ENCODE measurements at places on chromosomes 1 and 21.

GRCh38 chr1:40753142-40753882 lies 30.3 kb upstream of the KCNQ4 start:
- no peak for DNase-seq

GRCh38 chr1:229570891-229571516 lies 12.5 kb upstream of the ABCB10 start:
- no peak for DNase-seq

- no peak for DNase-seq
Observed at GRCh38 chr21:33998402-33998801, 75.0 kb upstream of the MRPS6 start.

DNA sequence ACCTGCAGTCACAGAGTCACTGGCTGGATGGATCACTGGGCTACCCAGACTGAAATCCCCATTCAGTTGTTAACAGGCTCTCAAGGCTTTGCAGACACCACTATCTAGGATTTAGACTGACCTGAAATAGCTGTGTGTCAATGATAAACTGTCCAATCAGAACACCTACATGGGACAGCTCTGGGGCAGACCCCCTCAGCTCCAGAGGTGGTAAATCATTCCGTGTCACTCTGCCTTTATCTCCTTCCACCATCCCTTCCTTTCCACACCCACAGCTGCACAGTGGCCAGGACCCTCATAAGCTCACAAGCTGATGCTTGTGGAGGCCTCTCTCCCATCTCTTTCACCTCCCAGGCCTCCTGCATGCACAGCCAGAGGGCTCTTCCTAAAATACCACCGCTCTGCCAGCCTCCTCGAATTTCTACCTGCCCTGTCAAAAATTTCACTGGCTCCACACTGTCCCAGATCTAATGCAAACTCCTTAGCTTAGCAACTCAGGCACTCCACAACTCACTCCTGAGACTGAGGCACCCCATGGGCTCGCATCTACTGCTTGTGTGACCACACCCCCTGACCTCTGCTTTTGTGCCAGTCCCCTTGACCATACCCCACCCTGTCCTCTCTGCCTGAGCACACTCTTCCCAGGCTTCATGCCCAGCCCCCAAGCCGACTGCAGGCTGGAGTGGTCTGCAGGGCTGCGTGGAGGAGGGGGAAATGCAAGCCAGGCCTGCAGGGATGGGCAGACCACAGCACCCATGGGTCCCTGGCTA lies 5.8 kb downstream of the CAPZB start:
- no peak for DNase-seq

GRCh38 chr1:98496256-98496995 lies 165.1 kb upstream of the SNX7 start:
- DNase-seq, result no peak

DNA sequence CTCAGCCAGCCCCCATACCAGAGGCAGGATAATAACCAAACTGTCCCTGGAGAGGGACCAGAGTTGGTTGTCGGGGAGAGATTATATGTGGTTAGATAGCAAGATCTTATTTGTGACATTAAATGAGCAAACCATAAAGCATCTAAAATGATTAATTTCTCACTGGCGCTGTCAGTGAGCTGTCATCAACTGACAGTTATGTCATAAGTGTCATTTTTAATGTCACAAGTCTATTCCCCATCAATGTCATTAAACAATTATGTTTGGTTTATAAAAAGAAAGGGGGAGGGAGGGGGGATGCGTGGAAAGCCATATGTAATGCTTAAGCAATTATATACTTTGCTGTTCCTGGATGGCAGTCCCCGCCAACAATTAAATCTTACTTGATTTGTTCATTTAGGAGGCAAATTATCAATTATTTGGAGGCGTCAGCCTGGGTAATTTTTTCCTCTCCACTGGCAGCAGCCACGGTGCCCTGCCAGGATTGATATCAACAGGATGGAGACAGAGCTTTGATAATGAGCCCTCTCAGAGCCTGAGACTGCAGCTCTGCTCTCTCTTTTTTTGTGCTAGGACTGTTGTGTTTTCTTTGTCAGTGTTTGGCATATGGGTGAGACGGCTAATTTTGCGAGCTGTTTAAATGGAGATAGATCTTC lies 333.6 kb upstream of the CAMK1G start:
- no peak for DNase-seq

GRCh38 chr1:74596717-74597116 lies 76.9 kb downstream of the ERICH3 start:
- no peak for DNase-seq

GRCh38 chr1:114550336-114550735 lies 31.1 kb downstream of the BCAS2 start:
- no peak for DNase-seq

GRCh38 chr1:173503391-173503790 lies 26.3 kb downstream of the PRDX6 start:
- DNase-seq, result no peak

GRCh38 chr1:66576645-66577044 lies 42.7 kb downstream of the SGIP1 start:
- no peak for DNase-seq

DNA sequence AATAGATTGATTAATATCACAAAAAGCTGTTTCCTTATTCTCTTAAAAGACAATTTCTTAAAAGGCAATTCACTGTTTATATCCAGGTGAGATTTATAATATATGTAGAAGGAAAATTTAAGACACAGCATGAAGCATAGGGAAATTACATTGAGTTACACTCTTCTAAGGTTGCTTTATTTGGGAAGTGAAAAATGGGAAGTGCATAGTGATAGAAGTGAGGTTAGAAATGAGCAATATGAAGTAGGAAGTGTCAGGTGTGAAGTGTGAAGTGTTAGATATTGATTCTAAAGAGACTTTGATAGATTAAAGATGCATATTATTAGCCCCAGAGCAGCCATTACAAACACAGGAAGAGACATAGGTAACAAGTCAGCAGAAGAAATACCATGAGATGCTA lies 40.3 kb downstream of the FH start:
- no peak for DNase-seq

DNA sequence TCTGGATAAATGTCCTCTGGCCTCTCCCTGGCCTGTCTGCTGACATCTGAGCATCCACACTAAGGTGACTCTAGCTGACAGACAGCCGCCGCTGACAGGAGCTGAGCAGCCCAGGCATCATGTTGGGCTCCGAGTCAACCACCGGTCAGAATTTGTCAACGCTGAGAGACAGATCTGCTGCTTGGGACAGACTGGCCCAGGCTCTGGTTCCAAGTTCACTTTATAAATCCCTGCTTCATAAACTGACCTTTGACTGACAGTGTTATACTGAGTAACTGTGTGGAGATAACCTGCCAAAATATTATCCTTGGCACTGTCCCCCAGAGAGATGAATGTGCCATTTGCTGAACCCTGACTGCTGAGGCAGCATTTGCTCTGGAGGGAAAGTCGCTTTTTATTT lies 616.7 kb downstream of the NPHP4 start:
- DNase-seq, result no peak

- DNase-seq, result no peak
Observed at GRCh38 chr1:228226141-228226874, 18.5 kb downstream of the OBSCN start.

DNA sequence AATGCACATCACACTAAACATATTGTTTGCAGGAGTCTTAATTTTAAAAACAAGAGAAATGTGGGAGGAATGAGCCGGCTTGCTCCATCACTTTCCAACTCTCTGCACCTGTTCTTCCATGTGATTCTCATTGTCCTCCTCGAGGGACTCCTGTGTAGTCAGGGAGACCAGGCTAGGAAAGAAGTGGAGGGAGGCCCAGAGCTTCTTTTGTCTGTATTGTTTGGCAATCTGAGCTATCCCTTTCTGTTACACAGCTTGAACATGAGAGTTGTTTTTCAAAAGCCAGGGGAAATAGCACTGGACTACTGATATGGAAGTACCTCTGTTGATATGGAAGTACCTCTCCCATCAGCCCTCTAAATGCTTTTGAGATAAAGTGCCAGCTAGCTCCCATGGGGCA lies 18.8 kb upstream of the LRRC8D start:
- no peak for DNase-seq

- DNase-seq, result no peak
Observed at GRCh38 chr1:94974241-94974640, 47.3 kb upstream of the CNN3 start.

- DNase-seq, result no peak
Observed at GRCh38 chr1:7857985-7858384, 5.1 kb upstream of the UTS2 start.

DNA sequence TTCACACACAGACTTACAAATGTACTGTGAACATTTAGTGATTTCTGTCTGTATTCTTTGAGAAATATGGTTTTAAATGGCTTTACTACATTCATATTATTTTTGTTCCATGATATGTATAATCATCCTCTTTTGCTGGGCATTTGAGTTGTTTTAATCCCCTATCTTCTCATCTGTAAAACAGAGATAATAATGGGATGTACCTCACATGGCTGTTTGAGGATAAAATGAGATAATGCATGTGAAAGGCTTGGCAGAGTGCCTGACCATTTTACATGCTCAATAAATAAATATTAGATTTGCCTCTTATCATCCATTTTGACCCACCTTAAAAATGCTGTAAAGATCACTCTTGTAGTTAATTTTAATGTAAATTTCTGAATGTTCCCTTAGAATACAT lies 197.2 kb downstream of the C1orf94 start:
- DNase-seq, result no peak

- no peak for DNase-seq
Observed at GRCh38 chr1:29569971-29570634, 333.8 kb downstream of the PTPRU start.

GRCh38 chr1:158163000-158163947 lies 17.4 kb upstream of the CD1D start:
- DNase-seq, result no peak

DNA sequence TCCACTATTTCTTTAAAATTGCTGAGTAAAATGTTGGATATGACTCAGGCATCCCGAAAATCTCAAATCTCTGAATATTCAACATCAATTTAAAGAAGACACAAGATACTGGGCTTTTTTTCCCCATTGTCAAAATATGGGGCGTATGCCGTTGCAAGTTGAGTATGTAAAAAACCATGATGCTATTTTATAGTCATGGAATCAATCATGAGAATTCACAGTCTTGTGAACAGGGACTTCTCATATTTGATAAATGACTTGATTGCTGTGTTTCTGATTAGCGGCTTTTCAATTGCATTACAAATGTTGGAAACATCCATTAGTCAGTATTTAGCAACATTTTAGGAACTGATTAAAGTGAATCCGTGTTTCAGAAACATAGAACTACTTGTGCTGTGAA lies 45.3 kb downstream of the SETD4 start:
- DNase-seq, result no peak

DNA sequence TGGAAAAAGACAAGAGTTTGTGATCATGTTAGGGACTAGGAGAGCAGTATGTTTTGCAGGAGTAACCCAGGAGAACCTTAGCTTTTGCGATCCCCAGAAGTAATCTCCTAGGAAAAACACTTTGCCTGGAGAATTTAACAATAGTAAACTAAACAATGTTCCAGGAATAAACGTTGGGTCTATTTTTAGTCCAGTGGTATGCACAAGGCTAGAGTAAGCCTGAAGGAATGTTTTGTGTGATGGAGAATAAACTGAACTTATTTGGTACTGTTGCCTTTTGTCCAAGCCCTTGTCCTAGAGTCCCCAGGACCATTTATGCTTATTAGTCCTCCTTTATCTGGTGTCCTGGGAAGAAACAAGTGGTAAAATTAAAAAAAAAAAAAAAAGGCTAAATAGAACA lies 28.7 kb upstream of the RGS5 start:
- DNase-seq, result no peak

DNA sequence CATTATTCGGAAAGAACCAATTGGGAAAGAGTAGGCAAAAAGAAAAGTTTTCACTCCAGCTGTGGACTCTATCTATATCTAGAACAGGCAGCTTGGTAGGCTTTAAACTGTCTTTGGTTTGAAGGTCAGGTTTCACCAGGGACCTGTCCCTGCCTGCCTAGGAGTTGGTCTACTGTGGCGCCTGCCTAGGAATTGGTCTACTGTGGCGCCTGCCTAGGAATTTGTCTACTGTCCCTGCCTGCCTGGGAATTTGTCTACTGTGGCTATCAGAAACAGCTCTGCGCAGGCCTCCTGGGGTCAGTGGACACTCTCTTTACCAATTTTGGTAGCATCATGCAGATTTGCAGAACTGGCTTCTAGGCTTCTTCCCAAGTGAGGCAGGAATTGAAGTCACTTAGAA lies 13.8 kb downstream of the USP25 start:
- no peak for DNase-seq

GRCh38 chr1:3258386-3259003 lies 189.5 kb downstream of the PRDM16 start:
- DNase-seq, result no peak

GRCh38 chr1:238674316-238674715 lies 712.1 kb upstream of the CHRM3 start:
- no peak for DNase-seq

DNA sequence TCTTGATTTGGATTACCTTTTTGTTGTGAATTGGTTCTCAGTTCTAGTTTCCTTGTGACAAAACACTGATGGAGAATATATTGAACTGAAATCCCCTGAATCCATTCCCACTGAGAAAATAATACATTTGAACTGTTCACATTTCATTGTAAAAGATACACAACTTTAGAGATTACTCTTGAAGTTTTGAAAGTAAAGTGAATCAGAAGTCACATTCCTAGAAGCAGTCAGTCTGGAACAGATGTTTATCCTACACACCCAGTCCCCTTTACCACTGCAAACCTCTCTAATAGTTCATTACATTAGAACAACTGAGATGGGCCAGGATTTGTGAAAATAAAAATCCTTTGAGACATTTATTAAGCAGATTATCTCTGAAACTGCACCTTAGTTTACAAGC lies 3.4 kb downstream of the RERE start:
- no peak for DNase-seq

- no peak for DNase-seq
Observed at GRCh38 chr1:24369801-24370200, 43.8 kb downstream of the STPG1 start.

- DNase-seq, result no peak
Observed at GRCh38 chr1:59686170-59686569, 128.6 kb upstream of the HOOK1 start.

DNA sequence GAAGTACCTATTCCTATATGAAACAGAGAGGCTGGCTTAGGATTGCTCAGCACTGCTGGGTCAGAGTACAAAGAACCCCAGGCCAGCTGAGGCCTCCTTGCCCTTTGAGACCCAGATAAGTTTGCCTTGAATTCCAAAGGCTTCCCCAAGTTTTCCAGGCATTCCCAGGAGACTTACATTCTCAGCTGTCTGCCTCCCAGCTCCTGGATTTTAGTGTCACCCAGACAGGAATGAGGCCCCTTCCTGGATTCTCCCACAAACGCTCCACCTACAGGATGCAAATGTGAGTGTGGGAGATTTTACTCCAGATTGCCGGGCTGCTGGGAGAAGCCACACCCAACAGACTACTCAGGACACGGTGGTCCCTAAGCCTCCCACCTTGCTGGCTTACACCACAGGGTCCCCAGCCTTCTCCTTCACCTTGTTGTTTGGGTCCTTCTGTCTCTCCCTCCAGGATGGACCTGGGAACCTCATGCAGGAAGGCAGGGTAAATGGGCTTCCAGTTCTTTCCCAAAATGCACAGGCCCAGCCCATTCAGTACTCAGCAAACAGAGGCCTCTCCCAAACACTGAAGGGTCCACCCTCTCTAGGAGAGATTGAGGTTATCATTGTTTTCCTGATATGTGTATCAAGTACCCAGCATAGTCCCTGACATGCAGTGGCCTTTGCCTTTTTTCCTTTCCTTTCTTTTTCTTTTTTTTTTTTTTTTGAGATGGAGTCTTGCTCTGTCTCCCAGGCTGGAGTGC lies 10.6 kb downstream of the RHBG start:
- DNase-seq, result no peak

All from activated effector memory CD4-positive, alpha-beta T cell treated with Interleukin-2 at 50 U/mL for 16 hours (primary cell).